ENCODE measurements at places on chromosomes 16 and 17.

- DNase-seq = no peak
Observed at GRCh38 chr16:83615141-83615952, 192.4 kb upstream of the HSBP1 start.

DNA sequence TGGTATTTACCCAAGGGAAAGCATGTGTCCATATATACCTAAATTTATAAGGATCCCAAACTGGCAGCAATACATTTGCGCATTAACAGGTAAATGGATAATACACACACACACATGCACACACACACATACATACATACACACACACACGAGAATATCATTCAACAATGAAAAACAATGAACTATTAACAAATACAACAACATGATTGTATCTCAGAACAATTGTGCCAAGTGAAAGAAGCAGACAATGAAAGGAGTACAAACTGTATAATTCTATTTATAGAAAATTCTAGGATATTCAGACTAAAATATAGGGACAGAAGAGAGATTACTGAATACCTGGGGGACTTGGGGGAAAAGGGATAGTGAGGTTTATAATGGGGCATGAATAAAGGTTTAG lies 323.0 kb downstream of the KCNJ2 start:
- DNase-seq = no peak

- DNase-seq = no peak
Observed at GRCh38 chr17:57916925-57917858, 38.0 kb downstream of the CUEDC1 start.

- DNase-seq = no peak
Observed at GRCh38 chr16:77444147-77444460, 9.3 kb upstream of the ADAMTS18 start.

DNA sequence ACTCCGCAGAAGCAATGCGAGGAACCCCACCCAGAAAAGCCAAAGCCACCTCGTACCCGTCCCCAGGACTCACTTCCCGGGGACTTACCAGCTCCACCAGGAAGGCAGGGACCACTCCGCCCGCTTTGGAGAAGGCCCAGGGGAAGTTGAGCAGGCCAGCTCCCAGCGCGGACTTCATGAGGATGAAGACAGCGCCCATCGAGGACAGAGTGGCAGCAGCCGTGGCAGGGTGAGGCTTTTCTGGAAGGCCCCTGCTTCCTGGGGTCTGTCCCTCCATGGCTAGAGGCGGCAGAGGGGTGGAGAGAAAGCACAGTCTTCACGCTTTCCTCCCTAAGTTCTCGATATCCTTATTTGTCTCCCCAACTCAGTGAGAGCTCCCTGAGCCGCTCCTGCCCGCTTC lies 714 bp downstream of the SLC38A8 start:
- DNase-seq = no peak

DNA sequence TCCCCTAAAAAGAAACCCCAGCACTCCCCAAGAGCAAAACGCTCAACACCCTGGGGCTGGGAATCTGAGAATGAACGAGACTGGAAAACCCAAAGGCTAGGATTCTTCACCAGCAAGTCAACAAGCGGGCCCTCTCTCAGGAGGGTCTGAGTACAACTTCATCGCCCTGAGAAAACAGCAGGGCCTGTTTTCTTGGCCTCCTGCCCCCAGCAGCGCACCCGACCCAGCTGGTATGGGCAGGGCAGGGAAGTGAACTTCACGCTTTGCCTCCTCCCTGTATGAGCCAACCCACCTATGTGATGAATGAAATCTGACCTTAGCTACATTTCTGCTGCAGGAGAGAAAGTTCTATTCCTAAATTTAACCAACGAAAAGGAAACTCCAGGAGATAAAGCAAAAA lies 11.1 kb downstream of the NUDT16L1 start:
- no peak for DNase-seq

DNA sequence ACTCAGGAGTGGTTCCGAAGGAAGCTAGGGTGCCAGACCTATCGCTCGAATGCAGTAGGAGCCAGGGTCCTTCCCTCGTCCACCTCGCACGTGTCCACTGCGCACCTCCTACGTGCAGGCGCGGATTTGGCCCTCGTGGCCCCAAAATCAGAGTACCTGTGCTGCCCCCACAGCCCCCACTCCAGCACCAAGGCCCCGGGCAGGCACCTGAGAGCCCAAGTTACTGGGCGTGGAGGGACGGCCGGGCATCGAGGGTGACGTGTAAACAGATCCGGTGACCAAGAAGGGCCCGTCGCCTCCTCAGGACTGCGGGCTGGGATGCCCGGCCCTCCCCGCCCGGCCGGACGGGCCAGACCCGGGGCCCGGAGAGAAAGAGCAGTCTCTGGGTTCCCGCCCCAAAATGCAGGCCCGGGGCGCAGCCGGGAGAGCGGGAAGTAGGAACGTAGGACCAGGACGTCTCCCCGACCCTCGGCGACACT lies 492 bp downstream of the SLC25A39 start:
- DNase-seq = no peak

GRCh38 chr16:84992717-84993075 lies 18.6 kb downstream of the ZDHHC7 start:
- no peak for DNase-seq

- DNase-seq = no peak
Observed at GRCh38 chr17:77328823-77329740, 188.3 kb downstream of the SEC14L1 start.

DNA sequence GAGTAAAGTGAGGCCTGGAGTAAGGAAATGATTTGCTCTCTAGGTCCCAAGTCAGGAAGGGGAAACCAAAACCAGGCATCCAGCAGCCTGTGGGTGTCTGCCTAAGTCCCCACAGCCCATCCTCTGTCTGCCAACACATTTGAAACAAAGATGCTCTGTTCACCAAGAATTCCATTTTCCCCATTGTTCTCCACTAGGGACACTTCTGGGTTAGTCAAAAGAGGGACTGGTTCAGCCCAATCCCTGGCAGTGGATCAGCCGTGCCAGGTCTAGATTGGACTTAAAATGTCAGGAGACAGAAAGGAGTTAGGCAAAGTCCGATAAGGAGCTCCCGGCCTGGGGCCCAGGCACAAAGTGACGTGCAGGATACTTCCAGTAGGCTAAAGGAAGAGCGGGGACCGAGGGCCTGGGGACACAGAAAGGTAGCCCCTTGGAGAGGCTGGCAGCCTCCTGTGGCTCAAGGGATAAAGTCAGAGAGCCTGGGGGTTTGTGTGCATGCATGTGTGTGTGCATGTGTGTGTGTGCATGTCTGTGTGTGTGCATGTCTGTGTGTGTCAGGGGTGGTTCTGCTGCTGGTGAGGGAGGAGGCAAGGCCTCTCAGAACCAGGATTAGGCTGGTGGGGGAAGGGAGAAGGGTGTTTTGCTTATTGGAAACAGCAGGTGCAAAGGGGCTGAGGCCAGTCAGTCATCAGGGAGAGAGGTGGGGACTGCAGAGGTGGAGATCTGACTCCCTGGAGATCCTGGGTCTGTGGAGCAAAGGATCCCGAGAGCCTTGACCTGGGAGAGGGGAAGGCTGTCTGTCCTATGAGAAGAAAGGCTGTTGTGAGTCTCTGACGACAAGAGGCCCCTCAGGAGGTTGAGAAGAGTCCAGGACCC lies 41.7 kb upstream of the IL34 start:
- DNase-seq = no peak

DNA sequence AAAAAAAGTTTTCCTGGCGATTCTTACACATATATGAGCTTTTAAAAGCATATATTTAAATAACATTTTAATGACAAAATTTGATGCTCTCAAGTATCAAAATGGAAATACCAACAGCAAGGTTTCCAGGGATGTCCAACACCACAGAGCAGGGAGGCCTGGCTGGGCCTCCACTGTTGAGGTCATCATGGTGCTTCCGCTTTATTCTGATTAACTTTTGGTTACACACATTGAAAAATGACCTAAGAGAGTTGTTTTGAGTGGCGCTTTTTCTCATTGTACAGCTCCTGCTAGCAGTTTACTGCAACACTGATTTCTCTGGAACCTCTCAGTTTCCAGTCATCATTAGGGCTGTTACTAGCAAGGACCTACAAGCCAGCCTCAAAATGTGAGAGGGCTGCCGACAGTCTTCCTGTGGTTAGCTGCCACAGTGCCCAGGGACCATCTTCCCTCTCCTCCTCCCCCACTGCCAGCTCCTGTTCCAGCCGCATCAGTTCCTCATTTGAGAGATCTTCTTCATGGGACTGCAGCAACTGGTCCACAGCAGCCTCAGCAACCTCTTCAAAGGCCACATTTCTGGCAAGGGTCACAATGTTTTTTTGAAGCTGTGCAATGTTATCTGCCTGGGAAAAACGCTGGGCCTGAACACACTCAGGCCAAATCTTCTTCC lies 21.3 kb downstream of the DEF8 start:
- no peak for DNase-seq
